ENCODE measurements at places on chromosomes 3 and 15. TPM values are rescaled to one million over a fixed set of nuclear protein-coding genes. Genes with fewer than 3 reads are reported as not detected.

The HIGD2B gene
- 0.33 TPM for total RNA-seq

The KLHL6 gene
- 169 TPM for total RNA-seq

The GRM7 gene
- total RNA-seq, result not detected

The NMB gene
- total RNA-seq, result 6.6 TPM

The TTLL13 gene
- total RNA-seq, result 0.77 TPM

The EEF1AKMT4 gene
- total RNA-seq, result 18.8 TPM

The TRPC1 gene
- total RNA-seq, result 3.4 TPM

The APBA2 gene
- not detected for total RNA-seq

The LRTM1 gene
- total RNA-seq, result not detected

The NANOGP8 gene
- not detected for total RNA-seq

The FOXB1 gene
- total RNA-seq, result not detected

The EPHB3 gene
- not detected for total RNA-seq

The RPL29 gene
- 1,535 TPM for total RNA-seq

The SMCO1 gene
- not detected for total RNA-seq

The SLC6A20 gene
- total RNA-seq, result not detected

The P3H2 gene
- not detected for total RNA-seq

The FAH gene
- total RNA-seq, result 18.4 TPM

The NAA50 gene
- 159 TPM for total RNA-seq

The TAGLN3 gene
- total RNA-seq, result not detected

The ARHGEF3 gene
- 21.7 TPM for total RNA-seq

The ZNF385D gene
- not detected for total RNA-seq

The TMEM158 gene
- total RNA-seq, result not detected

The POLQ gene
- 56.8 TPM for total RNA-seq

The AAGAB gene
- total RNA-seq, result 39.9 TPM

Measured in OCI-LY7 (cell line).